ENCODE measurements at places on chromosomes 3 and 15. TPM values are rescaled to one million over a fixed set of nuclear protein-coding genes. Genes with fewer than 3 reads are reported as not detected.

Gene RTP4
- 5.1 TPM for total RNA-seq

Gene AHSG
- not detected for total RNA-seq

Gene HIGD2B
- total RNA-seq, result not detected

Gene CHL1
- total RNA-seq, result 15.1 TPM

Gene WDR49
- total RNA-seq, result 23.1 TPM

Gene ERC2
- total RNA-seq, result 5.5 TPM

GRCh38 chr3:122690096-122690495 is 9.5 kb downstream of the PARP14 start:
- H3K27me3 ChIP-seq, result no peaks in the 10 kb centered on the region
- H3K27ac ChIP-seq, result no peak overlapping the region
- DNase-seq, result no peak
- H3K4me1 ChIP-seq, result no peaks in the 10 kb centered on the region
- H3K4me3 ChIP-seq, result no peak overlapping the region

DNA sequence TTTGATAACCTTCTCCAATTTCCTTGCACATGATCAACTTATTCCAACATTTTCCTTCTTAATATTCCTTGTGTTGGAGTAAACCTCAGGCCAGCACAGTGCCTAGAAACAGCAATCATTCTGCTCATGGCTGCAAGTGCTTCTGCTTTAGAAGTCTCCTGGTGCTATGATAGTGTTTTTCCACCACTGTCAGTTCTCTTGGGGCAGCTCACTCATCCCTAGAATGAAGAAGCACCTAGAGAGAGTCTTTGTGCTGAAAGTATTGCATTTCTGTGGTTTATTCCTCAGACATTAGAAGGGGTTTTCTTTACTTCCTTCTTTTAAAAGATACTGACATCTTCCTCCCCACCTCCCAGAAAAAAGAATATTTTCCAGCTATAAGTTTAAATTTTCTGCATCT is 183.5 kb downstream of the RYR3 start:
- DNase-seq, result no peak

DNA sequence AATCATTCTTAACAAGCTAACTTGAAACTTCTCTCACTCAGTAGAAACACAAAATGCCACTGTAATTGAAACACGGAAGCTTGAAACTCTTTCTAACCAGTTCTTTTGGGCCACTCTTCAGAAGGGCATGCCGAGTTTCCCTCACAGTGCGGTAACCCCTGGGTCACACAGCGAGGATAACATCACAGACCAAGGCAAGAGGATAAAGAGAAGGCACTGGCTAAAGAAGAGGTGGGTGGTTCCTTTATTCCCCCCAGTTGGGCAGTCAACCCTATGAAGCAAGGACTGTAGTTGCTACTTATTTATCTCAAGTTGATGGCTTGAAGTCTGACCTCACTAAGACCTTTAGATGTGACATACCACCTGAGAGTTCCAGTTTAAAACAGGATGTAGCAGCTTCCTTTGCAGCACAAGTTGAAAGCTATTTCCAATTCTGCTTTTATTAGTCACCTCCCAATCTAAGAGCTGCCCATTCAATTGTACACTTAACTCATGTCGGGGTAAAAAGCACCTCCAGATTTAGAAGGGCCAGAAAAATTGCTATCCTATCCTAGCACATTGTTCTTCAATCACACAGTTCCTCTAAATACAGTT is 272.4 kb downstream of the TIGIT start:
- no peaks in the 10 kb centered on the region for H3K4me1 ChIP-seq
- DNase-seq, result no peak
- no peak overlapping the region for H3K4me3 ChIP-seq

- DNase-seq, result peak; percentile 3
- H3K4me1 ChIP-seq, result no peaks in the 10 kb centered on the region
- H3K27ac ChIP-seq, result no peak overlapping the region
- no peak overlapping the region for H3K4me3 ChIP-seq
- no peaks in the 10 kb centered on the region for H3K36me3 ChIP-seq
These were observed 32.2 kb downstream of the GRIP2 start for GRCh38 chr3:14507757-14508504.

DNA sequence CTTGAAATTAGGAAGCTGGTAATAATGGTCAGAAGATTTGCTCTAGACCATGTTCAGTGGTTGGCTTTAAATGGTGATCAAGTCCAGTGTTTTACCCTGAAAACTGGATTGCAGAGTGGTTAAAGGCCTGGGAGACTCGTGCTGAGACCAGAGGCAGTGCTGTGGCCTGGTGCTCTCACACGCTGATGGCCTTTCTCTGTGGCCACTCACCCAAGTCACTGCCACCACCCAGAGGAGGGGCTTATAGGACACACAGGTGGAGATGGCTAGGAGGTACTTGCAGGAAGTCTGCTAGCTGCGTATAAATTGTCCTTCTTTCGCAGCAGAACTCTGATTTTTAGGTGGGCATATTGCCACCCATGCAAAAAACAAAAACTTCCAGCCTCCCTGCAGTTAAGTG is 6.2 kb upstream of the EHD4 start:
- H3K27ac ChIP-seq, result no peak overlapping the region
- no peaks in the 10 kb centered on the region for H3K36me3 ChIP-seq
- H3K27me3 ChIP-seq, result no peaks in the 10 kb centered on the region
- H3K4me3 ChIP-seq, result no peak overlapping the region
- peak; percentile 8 for DNase-seq
- H3K4me1 ChIP-seq, result no peaks in the 10 kb centered on the region

DNA sequence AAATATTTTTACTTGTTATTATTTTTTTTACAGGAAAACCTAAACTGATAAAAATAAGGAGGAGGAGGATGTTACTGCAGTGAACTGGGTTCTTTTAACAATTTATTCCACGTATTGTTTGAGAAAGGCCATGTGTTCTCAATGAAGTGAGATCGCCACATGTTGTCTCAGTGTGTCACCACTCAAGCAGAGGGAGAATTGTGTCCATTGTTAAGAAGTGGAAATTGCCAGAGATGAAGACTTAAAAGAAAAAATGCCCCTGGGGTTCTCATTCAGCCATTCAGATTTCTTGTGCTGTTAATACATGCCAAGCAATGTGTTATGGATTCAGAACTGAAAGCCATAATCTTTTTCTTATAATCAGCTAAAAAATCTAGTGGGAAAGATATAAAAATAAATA is 297.1 kb downstream of the NSUN3 start:
- H3K36me3 ChIP-seq, result no peaks in the 10 kb centered on the region
- no peaks in the 10 kb centered on the region for H3K27me3 ChIP-seq
- DNase-seq, result no peak
- H3K27ac ChIP-seq, result no peak overlapping the region
- H3K4me1 ChIP-seq, result no peaks in the 10 kb centered on the region
- no peak overlapping the region for H3K4me3 ChIP-seq

- H3K4me3 ChIP-seq, result no peak overlapping the region
- DNase-seq, result no peak
- H3K36me3 ChIP-seq, result no peaks in the 10 kb centered on the region
- H3K27me3 ChIP-seq, result no peaks in the 10 kb centered on the region
- H3K27ac ChIP-seq, result no peak overlapping the region
These were observed 372.2 kb upstream of the MCTP2 start for GRCh38 chr15:93859176-93859575.

DNA sequence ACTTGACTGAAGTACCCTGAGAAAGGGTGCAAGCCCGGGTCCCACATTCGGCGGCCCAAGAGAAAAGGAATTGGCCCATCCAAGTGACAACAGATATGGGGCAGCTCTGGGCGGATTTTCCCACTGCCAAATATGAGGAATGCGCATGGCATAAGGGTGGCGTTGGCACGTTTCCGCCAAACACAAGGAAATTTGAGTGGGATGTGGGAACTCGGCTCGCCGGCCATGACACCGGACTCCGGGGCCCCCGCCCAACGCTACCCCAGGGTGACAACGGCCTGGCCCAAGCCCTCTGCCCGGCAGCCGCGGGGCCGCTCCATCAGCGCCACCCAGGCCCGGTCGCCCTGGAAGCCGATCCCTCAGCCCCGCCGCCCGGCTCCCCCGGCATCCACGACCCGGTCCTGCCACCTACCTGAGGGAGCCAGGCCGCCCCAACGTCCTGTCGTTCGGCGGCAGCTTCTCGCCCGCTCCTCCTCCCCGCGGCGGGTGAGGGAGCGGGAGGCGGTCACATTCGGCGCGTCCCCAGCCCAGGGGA is 449 bp downstream of the RAF1 start:
- no peaks in the 10 kb centered on the region for H3K36me3 ChIP-seq
- H3K4me3 ChIP-seq, result peak overlapping the region; percentile 71
- H3K4me1 ChIP-seq, result peaks cover 4% of the 10 kb centered on the region
- DNase-seq, result no peak
- H3K27me3 ChIP-seq, result no peaks in the 10 kb centered on the region
- H3K27ac ChIP-seq, result peak overlapping the region; percentile 100

- H3K4me3 ChIP-seq, result no peak overlapping the region
- H3K36me3 ChIP-seq, result no peaks in the 10 kb centered on the region
- H3K27me3 ChIP-seq, result no peaks in the 10 kb centered on the region
- no peak overlapping the region for H3K27ac ChIP-seq
- H3K4me1 ChIP-seq, result no peaks in the 10 kb centered on the region
These were observed 23.5 kb upstream of the LRRFIP2 start for GRCh38 chr3:37197810-37198371.

DNA sequence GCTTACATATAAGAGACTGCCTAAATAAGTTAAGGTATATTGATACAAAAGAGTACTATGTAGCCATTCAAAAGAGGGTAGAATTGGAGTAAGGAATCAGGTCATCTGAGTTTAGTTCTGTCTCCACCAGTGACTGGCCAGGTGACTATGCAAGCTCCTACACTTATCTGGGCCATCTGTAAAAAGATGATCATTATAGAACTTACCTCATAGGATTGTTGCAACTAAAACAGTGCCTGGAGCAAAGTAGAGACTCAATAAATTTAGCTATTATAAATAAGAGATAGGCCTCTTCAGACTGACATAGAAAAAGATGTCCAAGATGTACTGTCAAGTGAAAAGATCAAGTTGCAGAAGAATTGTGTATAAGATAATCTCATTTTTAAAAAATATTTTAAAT is 1.7 kb upstream of the ATP8B4 start:
- H3K27ac ChIP-seq, result no peak overlapping the region
- H3K4me3 ChIP-seq, result no peak overlapping the region
- no peak for DNase-seq
- H3K27me3 ChIP-seq, result no peaks in the 10 kb centered on the region

GRCh38 chr15:66749841-66750575 is 48.0 kb downstream of the SMAD6 start:
- no peak overlapping the region for H3K27ac ChIP-seq
- no peak overlapping the region for H3K4me3 ChIP-seq

Data from uterus (tissue), 4 donors.